ENCODE measurements at places on chromosomes 3 and 15.

DNA sequence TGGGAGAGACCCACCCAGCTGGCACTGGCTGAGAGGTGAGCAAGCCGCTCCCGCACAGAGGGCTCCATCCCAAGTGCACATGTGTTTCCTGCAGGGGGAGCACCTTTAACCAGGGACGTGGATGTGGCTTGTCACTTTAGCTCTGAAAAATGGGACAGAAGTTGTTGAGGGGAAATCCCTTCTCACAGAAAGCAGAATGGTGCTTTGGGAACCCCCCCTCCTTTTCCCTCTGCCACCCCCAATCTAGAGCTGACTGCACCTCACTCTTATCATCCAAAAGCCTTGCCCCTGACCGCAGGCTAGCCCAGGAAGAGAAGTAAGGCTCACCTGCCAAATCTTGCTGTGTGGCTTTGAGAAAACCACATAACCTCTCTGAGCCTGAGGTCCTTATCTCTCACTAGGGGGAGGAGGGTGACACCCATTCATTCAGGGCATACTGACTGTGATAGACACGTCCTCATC is 77.9 kb downstream of the RPN1 start:
- no peak for DNase-seq

DNA sequence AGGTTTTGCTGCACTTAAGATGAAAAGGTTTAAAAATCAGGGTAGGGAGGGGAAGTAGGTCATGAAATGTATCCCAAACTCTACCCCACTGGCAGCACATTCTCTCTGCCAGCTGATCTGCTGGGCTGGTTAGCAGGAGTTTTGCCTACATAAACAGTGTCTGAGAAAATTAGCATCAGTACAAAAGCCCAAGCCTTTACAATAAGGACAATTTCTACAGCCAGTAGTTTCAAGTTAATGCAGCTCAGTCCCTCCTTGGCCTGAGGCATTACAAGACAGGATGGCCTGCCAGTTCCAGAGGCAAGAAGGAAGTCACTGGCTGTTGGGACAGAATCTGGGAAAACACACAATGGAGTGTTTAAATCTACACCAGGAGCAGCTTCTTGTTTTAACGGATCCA is 32.8 kb downstream of the NCEH1 start:
- peak; percentile 16 for DNase-seq

DNA sequence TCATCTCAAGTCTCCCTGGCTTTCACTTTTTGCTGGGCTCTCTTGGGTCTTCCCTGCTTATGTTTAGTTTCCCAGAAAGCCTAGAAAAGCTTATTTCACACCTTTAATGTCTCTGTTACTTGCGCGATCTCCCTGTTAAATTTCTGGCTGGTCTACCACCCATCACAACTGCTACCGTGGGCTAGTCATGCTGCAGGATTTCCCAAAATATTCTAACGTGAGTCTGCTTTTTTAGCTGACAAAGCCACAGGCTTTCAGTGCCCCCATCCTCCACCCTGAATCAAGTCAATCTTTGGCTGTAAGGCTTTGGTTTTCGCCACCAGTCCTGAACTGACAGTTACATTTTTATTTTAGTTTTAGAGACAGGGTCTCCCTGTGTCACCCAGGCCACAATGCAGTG is 74.1 kb downstream of the SUMF1 start:
- DNase-seq: no peak

- no peak for DNase-seq
These were observed 75.4 kb upstream of the ZNF385D start for GRCh38 chr3:21826416-21826815.

DNA sequence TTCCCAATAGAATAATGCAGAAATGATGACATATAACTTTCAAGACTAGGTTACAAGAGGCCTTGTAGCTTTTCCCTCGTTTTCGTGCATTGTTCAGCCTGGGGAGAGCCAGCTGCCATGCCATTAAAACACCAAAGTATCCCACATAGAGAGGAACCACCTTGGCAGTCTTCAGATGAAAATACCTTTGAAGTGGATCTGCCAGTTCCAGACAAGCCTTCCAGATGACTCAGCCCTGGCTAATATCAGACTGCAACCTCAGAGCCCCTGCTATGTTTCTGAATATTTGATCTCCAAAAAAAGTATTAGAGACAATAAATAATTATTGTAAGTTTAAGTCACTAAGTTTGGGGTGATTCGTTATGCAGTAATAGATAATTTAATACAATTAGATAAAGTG is 294.3 kb upstream of the GBE1 start:
- no peak for DNase-seq

DNA sequence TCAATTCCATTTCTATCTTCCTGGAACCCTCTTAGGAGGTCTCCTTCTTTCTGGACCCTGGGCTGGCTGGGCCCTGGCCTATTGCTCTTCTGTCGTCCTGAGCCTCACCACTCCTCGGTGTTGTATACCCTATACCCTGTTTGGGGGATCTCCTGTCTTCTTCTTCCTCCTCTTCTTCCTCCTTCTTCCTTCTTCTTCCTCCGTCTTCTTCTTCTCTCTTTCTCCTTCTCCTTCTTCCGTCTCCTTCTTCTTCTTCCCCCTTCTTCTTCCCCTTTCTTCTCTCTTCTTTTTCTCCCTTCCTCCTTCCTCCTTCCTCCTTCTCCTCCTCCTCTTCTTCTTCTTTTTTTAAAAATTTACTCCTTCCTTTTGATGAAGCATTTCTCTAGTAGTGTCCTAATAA is 30.4 kb upstream of the FXR1 start:
- no peak for DNase-seq

DNA sequence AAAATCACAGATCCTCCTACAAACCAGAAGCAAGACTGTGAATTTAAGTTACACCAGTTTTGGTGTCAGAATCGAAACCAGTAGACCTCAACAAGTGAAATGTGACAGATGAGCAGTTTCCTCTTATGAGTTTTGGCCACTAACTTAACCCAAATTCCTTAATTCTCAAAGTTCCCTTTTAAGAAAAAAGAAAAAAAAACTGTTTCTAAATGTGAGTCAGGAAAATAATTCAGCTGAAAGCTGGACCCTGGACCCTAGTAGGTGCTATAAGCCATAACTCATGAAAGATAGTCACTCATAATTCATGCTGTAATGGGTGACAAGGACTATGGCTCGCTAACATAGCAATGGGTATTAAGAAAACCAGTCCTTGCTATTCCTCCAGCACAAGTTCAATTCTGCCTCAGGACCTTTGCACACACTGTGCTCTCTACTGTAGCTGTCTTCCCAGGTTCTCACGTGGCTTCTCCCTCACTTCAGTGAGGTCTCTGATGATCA is 9.0 kb upstream of the THRB start:
- DNase-seq: no peak

DNA sequence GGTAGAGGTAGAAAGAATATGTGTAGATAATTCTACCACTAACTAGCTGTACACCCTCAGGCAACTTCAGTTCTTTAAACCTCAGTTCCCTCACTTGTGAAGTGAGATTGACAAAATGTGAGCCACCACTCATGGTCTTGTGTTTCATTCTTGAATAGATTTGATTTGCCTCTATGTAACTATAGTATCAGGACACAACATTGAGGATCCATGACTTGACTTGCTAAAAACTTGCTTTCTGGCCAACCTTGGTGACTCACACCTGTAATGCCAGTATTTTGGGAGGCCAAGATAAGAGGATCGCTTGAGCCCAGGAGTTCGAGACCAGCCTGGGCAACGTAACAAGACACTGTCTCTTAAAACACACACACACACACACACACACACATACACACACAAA is 115.8 kb upstream of the FLNB start:
- no peak for DNase-seq

GRCh38 chr3:160427832-160428424 is 21.7 kb downstream of the TRIM59 start:
- DNase-seq: no peak

GRCh38 chr3:61595288-61595687 is 33.9 kb downstream of the PTPRG start:
- no peak for DNase-seq

- DNase-seq: no peak
These were observed 93.1 kb downstream of the GMPS start for GRCh38 chr3:155963570-155963969.

GRCh38 chr3:43892526-43892925 is 201.8 kb downstream of the ABHD5 start:
- peak; percentile 80 for DNase-seq

DNA sequence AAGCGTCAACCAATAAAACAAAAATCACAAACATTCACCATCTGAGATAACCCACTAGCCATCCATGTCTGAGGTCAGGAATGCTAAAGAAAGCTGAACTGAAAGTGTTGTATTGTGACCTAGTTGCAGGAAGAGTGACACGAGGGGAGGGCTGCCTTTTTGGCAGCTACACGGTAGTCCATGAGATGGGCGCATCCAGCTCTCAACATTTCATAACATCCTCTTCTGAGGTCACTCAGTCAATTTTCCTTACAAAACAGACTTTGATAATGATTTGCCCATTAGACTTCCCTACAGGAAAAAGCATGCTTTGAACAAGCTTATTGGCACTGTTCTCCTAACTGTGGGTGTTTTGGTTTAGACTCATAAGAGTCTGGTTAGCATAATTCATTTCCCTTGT is 15.4 kb upstream of the SHF start:
- DNase-seq: no peak

- no peak for DNase-seq
These were observed 24.2 kb upstream of the HDC start for GRCh38 chr15:50289749-50290148.

GRCh38 chr3:166270429-166270828 is 433.2 kb upstream of the BCHE start:
- no peak for DNase-seq

DNA sequence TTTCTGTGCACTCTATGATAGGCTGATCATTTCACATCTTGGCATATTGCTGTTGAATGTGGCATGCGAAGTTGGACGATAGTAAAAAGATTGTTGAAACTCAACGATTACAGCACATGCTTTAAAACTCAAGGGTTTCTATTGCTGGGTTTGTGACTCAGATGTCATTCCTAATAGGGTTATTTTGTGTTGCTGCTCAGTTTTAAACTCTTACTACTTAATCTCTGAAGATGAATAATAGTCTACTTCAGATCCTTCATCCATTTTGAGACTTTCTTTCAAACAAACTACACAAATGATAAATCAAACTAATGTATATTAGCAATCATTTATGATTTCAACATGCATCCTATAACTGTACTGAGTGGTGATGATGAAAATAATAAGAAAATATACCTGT is 71.3 kb upstream of the MBNL1 start:
- DNase-seq: no peak

DNA sequence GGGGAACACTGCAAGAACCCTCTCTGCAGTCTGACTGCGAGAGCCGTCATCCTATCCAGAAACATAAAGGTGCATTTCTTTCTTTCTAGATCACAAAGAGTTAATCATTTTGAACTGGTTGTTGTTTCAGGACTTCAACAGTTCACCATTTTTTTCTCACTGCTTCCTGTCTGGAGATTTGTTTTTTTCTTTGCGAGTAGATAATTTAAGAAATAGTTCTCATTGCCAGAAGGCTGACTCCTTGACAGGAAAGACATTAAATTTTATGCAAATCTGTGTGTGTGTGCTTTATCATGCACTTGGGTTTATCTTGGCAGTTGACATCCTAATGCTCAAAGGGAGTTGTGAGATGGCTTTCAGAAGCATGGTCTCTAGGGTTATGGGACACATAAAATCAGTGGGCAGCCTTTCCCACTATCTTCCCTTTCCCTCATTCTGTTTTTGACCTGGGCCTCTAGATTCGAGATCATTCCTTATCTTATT is 123.5 kb upstream of the TBL1XR1 start:
- DNase-seq: no peak

- DNase-seq: peak; percentile 12
These were observed 9.8 kb downstream of the LARS2 start for GRCh38 chr3:45398178-45398577.

DNA sequence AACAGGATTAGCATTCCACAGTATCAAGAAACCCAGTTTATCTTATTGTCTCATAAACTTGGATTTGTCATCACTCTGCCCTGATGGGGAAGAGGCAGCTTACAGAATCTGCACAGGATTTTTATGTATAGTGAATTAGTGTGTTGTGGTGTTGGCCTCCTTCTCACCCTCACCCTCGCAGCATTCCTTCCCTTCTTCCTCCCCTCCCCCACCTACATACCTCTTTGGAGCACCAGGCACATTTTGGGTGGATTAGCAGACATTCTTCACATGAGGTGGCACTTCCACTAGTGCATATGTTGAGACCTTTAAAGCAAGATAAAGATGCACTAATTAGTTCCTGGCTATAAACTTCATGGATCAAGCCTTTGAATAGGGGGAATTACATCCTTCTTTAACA is 13.9 kb downstream of the ITGB5 start:
- no peak for DNase-seq

DNA sequence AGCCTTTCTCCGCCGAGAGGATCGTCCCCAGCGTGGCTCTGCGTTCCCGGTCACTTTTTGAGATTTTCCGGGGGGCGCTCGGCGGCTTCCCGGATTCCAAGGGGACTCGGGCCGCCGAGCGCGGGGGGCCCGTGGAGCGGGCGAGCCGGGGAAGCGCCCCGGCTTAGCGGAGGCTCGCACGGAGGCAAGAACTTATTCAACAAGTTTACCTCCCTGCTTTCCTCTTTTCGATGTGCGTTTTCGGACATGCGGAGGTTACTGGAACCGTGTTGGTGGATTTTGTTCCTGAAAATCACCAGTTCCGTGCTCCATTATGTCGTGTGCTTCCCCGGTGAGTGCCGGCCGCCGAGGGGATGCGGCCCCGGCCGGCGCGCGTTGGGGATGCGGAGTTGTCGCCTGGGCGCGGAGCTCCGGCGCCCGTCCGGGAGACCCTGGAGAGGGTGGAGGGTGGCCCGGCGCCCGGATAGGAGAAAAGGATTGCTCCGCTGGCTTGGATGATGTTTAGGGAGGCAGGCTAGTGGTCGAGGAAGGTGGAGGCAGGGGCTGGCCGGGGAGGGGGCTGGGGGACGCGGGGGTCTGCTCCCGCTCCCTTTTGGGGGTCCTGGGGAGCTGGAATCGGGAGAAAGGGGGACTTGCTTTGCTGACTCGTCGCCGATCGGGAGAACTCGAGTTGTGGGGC is 810 bp downstream of the PTPRG start:
- DNase-seq: peak; percentile 80

- no peak for DNase-seq
These were observed 13.0 kb upstream of the PHLDB2 start for GRCh38 chr3:111846039-111846438.

DNA sequence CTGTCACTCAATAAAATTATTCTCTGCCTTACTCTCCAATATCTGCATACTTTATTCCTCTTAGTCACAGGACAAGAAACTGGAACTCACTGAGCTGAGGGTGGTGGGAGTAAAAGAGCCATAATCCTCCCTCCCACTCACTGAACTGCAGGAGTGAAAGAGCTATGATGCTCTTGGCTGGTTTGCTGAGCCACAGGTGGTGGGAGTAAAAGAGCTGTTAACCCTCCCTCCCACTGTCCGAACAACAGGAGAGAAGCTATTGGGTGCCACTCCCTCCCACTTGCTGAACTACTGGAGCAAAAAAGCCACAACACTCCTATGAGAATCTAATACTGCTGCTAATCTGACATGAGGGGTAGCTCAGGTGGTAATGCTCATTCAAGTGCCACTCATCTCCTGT is 391.0 kb downstream of the NSUN3 start:
- no peak for DNase-seq

- no peak for DNase-seq
These were observed 183.4 kb upstream of the UBE2E2 start for GRCh38 chr3:23019596-23020300.
